Stimulated activated CD4-positive, alpha-beta T cell treated with anti-CD3 and anti-CD28 coated beads, Interleukin-1b, Interleukin-23, amount 100 ng/mL, for 1 hour (primary cell): ENCODE measurements at places on chromosomes 2 and 18.

DNA sequence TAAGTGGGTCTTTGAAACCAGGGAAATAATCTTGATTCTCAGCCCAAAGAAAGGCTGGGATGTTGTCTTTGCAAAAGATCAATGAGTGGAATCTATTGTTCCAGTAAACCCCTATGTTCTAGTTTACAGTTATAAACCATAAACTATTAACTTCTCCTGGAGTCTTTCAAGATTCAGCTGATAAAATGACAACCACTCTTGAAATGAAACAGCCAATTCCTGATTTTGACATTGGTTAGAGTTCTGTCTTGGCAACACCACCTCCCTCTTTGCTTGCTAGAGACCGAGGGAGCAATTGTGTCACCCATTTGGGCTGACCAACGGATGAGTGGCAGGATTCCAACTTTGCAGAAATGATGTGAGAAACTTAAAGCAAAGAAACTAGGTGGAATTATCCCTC lies 746.9 kb downstream of the SLC4A3 start:
- DNase-seq = no peak

GRCh38 chr2:147385600-147385999 lies 459.2 kb upstream of the ACVR2A start:
- no peak for DNase-seq

GRCh38 chr2:133789743-133790142 lies 221.5 kb upstream of the NCKAP5 start:
- no peak for DNase-seq

DNA sequence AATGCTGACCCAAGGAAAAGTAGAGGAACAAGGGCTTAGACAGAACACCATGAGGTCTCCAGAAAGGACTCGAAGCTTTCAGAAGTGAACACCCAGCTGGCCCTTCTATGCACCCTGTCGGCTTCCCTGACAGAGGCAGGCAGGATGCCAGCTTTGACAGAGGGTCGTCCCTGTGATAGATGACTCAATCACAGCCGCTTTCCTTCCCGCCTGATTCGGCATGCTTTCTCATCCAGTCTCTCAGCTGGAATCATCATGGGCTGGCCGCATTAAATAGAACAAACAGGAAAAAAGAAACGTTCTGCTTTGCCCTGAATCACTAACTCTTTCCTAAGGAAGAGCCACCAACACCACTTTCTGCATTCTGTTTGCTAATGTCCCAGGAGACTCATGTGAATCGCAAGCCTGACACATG lies 140.3 kb upstream of the RAB12 start:
- DNase-seq = no peak

- DNase-seq = no peak
Measured at GRCh38 chr2:208097313-208097712, 27.0 kb downstream of the CRYGD start.

DNA sequence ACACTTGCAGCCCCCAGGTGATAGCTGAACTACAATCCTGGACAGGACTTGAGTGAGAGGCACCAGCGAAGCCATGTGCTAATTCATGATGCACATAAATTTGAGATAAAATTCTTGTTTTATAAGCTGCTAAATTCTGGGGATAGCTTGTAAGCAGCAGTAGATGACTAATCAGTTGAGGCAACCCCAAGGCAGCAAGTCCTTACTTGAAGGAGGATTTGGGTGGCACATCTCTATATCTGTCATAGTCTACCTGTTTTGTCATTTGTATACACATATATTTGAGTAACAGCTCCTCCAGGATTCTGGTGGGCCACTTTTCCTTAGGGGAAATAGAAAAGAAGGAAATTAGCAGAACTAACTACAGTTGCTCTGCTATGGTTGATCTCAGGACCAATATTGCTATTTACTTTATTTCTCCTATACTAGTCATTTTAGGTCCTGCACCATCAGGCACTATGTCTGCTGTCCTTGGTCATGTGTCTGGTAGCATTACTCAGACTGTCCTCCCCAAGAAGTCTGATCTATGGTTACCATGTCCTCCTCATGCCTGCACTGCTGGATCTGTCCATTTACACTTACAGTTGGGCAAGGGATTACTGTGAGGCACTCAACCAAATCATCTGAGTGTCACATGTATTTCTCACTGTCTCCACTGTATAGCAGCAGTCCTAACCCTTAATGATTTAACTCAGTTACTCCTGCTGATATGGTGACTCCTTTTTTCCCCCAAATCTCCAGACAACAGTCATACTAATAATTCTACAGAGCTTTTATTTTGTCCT lies 436.0 kb upstream of the CWC22 start:
- DNase-seq = no peak

GRCh38 chr2:211396815-211397214 lies 840.4 kb downstream of the CPS1 start:
- DNase-seq = no peak

GRCh38 chr2:112010751-112011150 lies 44.3 kb upstream of the TMEM87B start:
- DNase-seq = no peak

GRCh38 chr2:233156001-233156400 lies 95.5 kb upstream of the ATG16L1 start:
- DNase-seq = no peak

- no peak for DNase-seq
Measured at GRCh38 chr18:21598726-21599584, 1.5 kb downstream of the ESCO1 start.

GRCh38 chr18:32177530-32177929 lies 12.3 kb upstream of the MEP1B start:
- DNase-seq = no peak

DNA sequence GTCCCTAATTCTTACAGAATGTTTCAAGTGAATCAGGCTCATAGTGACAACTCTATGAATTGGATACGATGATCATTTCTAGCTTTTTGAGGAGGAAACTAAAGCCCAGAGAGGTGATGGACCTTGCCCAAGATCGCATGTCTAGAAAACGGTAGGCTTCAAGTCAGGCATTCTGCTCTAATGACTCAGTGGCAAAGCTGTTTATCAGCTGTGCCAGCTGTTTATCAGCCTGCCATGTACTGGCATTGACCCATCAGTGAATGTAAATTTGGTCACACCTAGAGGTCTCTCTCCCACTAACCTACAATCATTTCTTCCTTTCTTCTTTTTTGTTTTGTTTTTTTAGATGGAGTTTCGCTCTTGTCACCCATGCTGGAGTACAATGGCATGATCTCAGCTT lies 6.1 kb upstream of the DAW1 start:
- DNase-seq = no peak

- no peak for DNase-seq
Measured at GRCh38 chr2:120448961-120449810, 103.2 kb downstream of the INHBB start.

DNA sequence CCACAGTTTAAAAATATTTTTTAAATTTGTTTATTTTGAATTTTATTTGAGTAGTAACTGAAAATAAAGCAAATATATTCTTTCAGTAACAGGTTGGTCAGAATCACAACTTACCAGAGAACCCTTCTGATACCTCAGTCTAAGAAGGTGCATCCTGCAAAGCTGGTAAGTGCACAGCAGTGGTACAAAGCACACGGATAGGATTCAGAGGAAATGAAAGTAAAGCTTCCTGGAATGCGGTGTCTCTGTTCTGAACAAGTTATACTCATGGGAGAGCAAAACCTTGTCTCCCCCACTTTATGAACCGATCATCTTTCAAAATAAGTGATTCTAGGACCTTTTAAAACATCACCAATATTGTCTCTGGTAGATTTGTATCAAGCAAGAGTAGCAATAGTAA lies 398.3 kb downstream of the TMX3 start:
- no peak for DNase-seq

GRCh38 chr2:9335322-9335832 lies 88.0 kb downstream of the ITGB1BP1 start:
- DNase-seq = no peak

- no peak for DNase-seq
Measured at GRCh38 chr2:44200759-44201158, 32.1 kb downstream of the PPM1B start.

DNA sequence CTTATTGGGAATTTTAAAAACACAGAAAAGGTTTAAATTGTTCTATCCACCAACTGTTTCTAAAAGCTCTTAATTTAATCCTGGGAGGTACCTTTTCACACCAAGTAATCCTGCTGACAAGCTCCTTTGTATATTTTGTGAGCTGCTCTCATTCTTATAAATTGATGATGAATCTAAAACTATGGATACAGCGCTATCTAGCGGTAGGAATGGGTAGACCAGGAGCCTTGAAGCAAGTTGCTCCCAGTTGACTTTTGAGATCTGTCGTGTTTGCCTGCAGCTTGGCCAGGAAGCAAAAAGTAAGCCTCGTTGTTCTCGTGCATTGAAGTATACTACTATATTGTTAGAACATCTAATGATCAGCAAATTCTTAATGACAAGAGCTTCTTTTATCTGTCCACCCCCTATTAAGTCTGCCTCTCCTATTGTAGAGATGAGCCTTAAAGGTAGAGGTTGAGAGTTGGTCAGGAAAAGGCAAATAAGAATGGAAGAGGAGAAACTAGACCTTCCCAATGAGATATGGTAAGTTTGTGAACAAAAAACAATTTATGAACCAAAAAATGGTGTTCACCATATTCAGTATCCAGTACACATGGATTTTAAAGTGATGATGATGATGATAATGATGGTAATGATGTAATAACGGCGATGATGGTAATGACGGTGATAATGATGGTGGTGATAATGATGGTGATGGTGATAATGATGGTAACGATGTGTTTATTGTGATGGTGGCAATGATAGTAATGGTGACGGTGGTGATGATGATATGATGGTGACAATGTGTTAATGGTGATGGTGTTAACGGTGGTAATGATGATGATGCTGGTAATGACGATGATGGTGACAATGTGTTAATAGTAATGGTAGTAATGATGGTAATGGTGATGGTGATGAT lies 212.1 kb upstream of the NCKAP5 start:
- DNase-seq = no peak

DNA sequence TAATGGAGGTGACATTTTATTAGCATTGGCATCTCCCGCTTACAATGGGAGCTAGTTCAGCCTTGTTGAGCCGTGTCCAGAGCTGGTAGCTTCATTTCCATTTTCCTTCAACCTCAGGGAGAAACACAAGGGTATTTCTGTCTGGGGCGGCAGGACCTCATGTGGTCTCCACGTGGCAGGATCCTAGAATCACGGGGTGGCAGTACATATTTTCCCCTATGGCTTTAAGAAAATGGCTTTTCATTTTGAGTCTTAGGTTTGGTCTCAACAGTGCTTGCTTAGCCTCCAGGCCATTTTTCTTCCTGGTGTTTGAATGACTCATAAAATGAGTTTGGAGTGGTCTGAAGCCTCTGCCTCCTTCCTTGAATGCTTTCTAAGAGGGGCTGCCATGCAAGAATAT lies 20.3 kb downstream of the CABLES1 start:
- DNase-seq = no peak

DNA sequence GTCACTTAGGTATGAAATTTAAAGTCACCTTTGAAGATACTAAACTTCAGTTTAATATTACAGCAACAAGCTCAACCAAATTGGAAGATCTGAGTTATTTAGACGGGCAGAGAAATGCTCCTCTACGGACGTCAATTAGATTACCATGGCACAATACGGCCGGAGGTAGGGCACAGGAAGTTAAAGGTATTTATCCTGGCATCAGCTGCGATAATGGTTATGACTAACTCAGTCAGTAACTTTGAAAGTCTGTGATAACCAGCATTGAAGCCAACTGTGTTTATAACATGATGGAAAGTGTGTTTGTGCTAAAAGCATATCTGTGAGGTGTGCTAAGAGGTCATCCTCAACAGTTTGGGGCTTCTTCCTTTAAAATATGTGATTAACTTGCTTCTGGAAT lies 117.3 kb downstream of the WDSUB1 start:
- no peak for DNase-seq
